ENCODE measurements at places on chromosomes 1 and 21. TPM values are rescaled to one million over a fixed set of nuclear protein-coding genes. Genes with fewer than 3 reads are reported as not detected.

Gene FH
- total RNA-seq: 99.5 TPM

Gene ZNF648
- total RNA-seq: not detected

Gene ELAPOR1
- total RNA-seq: 0.32 TPM

Gene CD164L2
- total RNA-seq: not detected

Gene GBP5
- total RNA-seq: 0.15 TPM

Gene S100A7A
- not detected for total RNA-seq

Gene NFIA
- 5.6 TPM for total RNA-seq

Gene LRIG2
- 8.4 TPM for total RNA-seq

Gene NOL9
- total RNA-seq: 16.2 TPM

Gene KRTAP6-2
- total RNA-seq: not detected

Gene CHRM3
- not detected for total RNA-seq

Gene GPR52
- 0.61 TPM for total RNA-seq

Gene GLIS1
- not detected for total RNA-seq

Gene PRMT2
- total RNA-seq: 148 TPM

Gene CHTOP
- total RNA-seq: 34.0 TPM

Gene AUNIP
- total RNA-seq: 5.5 TPM

Gene GNG4
- not detected for total RNA-seq

Gene S100PBP
- total RNA-seq: 17.5 TPM

Gene CNN3
- total RNA-seq: 282 TPM

Gene ENTREP3
- 4.5 TPM for total RNA-seq

Gene RFX5
- total RNA-seq: 44.8 TPM

Gene KMO
- total RNA-seq: not detected

Gene AIRE
- total RNA-seq: under 0.01 TPM

Gene GBP4
- 3.6 TPM for total RNA-seq

Gene ATPAF1
- 30.2 TPM for total RNA-seq

Gene SELP
- 0.32 TPM for total RNA-seq

Gene SPRR1B
- total RNA-seq: not detected

Gene CHD5
- total RNA-seq: under 0.01 TPM

Gene RAB25
- total RNA-seq: not detected
